Adipocyte (in vitro differentiated cells): ENCODE measurements at places on chromosomes 2 and 18.
A peak's percentile ranks its signal among the peaks of the same experiment; 100 is the strongest.

GRCh38 chr2:37870829-37871228 is 54.3 kb upstream of the RMDN2 start:
- peak; percentile 49 for DNase-seq

GRCh38 chr2:180728928-180729559 is 251.4 kb upstream of the UBE2E3 start:
- DNase-seq: peak; percentile 85

- DNase-seq: no peak
Measured at GRCh38 chr2:157107877-157108276, 149.6 kb upstream of the GALNT5 start.

DNA sequence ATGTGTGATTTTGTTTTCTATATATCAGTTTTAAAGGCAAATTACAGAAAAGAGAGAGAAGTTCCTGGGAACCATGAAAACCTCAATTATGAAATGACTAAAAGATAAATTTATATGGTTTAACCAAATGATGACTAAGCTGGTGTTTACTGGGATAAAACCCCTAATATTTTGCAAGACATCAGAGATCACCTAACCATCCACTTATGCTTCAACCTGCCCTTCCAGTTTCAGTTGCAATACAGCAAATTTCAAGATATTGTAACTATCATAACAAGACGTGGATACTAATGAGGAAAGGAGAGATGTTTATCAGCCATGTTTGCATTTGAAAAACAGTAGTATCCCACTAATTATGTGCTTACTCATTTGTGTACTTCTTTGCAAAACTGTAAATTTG is 108.2 kb downstream of the GAREM1 start:
- DNase-seq: no peak

DNA sequence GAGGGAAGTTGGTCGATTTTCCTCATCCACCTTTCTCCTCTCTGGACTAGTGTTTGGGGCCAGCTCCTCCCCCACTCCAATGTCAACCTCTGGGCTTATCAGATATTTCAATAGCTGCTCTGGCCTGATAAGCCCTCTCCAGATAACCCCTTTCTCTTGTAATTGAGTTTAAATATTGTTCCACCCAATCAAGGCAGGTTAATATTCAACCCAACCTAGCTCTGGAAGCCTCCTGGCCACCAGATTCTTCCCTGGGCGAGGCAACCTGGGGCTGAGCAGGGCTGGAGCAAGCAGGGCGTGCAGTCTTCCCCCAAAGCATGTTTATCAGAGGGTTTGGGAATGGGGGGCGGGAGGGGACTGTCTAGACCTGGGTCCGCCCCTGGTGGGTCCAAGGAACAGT is 73.8 kb downstream of the TFCP2L1 start:
- DNase-seq: no peak

DNA sequence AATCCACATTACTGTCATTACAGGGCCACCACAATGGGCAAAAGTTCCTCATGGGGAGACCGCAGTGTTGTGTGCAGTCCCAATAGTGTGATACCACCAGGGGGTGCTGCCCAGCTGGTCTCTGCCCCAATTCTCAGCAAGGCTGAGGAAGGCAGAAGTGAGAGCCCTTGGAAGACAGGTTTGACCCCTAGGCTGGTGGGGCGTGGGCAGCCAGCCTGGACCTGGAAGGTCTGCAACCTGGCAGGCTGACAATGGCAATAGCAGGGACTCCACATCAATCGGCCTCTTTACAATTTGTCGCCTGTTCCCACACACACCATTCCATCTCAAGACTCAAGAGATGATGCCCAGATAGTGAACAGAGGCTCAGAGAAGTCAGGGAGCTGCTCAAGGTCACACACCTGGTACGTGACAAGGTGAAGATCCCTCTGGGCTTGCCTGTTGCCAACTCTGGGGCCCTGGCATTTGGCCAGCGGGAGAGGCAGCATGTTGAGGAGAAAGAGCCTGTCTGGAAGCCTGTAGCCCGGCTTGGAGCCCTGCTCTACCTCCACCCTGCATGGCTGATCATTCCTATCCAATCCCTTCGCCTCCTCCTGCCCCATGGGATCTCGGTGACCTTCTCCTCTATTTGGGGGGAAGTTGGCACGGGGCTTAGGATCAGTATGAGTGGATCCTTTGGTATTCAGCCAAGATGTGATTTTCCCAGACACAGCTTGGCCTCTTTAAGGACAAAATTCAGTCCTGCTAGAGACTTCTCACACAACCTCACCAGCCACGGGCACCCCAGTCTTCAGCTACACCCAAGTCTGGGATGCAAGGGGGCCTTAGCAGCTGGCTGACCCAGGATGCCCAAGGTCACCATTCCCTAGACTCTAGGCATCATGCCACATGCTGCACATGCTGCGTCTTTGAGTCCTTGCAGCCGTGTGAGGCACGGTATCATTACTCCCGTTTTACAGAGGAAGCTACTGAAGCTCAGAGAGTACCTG is 2.9 kb upstream of the ATOH8 start:
- peak; percentile 82 for DNase-seq

- DNase-seq: no peak
Measured at GRCh38 chr18:30499721-30500120, 542.8 kb downstream of the DSC3 start.

DNA sequence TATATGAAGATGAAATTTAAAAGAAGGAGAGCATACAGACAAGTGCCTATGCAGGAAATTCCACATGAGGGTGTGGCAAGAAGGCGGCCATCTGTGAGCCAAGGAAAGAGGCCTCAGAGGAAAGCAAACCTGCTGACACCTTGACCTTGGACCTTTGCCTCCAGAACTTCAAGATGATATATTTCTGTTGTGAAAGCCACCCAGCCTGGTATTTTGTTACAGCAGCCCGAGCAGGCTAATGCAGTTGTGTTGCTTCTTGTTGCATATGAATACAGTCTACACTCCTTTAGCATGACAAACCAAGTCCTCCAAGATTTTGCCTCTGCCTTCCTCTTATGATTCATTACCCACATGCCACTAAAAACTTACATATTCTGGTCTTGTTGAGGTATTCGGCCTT is 374.8 kb upstream of the TRIB2 start:
- DNase-seq: no peak

- no peak for DNase-seq
Measured at GRCh38 chr18:70705831-70706416, 417.1 kb downstream of the SOCS6 start.

- DNase-seq: peak; percentile 78
Measured at GRCh38 chr2:161044095-161044865, 115.9 kb upstream of the TANK start.

DNA sequence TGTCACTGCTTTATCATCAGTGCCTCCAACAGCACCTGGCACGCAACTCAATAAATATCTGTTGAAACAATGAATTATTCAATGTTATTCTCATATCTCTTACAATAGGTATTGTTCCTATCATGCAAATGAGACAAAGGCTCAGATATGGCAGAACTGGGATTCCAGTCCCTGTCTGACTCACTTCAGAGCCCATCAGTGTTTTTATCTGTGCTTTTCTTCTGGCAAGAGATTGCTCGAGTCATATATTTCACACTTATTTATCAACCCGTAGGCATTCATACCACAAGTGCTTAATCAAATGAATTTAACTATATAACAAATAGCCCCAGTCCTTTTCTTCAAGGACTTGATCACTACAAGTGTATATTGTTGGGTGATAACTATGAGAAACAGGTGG is 76.4 kb upstream of the TSPYL6 start:
- DNase-seq: no peak

- DNase-seq: no peak
Measured at GRCh38 chr2:27765621-27766286, 5.8 kb upstream of the MRPL33 start.

- peak; percentile 74 for DNase-seq
Measured at GRCh38 chr2:667332-667999, 9.7 kb downstream of the TMEM18 start.

GRCh38 chr2:109475531-109476210 is 138.1 kb downstream of the SEPTIN10 start:
- peak; percentile 58 for DNase-seq

DNA sequence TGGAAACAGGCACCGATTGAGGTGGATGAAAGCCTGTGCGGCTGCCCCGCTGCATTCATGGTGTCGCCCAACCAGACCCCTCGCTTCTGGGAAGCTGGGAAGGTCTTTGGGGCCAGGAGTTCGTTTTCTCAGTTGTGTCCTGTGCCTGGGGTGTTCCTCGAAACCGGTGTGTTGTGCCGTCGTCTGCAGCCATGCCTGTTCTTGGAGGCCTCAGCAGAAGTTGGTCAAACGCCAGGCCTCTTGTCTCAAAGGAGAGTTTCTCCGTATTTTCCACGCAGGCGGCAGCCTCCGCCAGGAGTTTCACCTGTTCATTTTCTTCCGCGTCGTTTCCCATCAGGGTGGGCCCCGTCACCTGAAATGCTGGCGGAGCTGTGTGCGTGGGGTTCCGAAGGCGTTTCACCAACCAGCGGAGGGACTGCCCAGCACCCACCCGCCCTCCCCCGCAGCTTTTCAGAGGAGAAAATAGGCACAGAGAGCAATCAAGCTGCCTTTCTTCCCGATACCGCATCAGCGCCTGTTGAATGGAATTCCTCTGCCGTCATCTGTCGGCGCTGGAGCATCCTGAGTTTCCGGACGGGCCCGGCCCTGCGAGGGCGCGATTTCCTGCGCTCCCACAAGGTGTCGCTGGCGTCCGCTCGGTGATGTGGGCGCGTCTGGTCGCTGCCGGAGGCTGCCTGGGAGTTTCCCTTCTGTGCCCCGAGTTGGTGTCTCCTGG is 17.0 kb upstream of the NFATC1 start:
- peak; percentile 81 for DNase-seq

DNA sequence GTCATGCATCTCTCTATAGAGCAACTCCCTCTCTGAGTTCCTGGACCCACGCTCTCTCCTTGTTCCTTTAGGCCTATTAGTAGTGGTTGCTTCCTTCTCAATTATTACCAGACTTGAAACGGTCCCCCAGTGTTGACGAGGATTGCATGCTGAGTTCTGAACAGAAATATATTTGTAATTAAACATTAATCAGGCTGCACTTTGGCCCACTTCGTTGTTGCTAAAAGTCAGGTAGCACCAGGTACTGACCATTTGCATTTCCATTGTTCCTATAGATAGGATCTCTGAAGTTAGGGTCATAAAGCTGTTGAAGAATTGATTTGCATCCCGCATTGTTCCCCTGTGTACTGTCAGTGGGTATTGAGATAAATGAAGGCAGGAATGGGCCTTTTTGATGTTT is 36.9 kb upstream of the TTR start:
- DNase-seq: no peak

DNA sequence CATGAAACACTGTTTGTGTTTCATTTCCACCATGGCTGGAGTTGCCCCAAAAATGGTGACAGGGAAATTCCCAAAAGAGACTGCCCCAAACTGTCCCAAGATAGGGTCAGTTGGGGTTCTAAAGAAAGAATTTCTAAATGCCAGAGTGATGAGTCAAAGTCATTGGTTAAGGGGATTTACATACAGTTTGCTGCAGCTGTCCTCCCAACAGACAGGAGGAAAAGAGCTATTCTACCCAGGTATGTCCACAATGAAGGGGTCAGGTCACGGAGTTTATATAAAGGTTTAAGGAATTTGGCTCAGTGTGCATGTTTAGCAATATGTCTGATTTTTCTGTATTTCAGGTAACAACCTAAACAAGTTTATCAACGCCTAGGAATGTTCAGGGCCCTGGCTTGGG is 344.1 kb downstream of the TDRD15 start:
- no peak for DNase-seq

DNA sequence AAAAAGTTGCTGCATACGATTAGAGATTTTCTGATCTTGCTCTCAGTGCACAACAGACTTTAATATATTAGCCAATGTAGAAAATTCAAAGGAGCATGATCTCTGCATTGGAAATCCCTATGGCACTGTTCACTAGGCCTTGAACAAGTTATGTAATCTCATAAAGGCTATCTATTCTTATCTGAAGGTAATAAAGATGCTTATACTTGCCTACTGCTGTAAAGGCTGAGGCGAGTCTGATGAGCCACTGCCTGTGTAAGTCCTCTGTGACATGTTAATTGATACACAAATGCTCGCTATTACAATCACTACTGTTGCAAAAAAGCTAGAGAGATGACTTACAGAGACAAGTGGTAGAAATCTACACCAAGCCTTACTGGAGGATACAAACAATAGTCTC is 207.4 kb downstream of the EPHA4 start:
- no peak for DNase-seq

- no peak for DNase-seq
Measured at GRCh38 chr2:62570861-62571698, 65.1 kb upstream of the TMEM17 start.

- no peak for DNase-seq
Measured at GRCh38 chr2:146604521-146604920, 1240.3 kb upstream of the ACVR2A start.

DNA sequence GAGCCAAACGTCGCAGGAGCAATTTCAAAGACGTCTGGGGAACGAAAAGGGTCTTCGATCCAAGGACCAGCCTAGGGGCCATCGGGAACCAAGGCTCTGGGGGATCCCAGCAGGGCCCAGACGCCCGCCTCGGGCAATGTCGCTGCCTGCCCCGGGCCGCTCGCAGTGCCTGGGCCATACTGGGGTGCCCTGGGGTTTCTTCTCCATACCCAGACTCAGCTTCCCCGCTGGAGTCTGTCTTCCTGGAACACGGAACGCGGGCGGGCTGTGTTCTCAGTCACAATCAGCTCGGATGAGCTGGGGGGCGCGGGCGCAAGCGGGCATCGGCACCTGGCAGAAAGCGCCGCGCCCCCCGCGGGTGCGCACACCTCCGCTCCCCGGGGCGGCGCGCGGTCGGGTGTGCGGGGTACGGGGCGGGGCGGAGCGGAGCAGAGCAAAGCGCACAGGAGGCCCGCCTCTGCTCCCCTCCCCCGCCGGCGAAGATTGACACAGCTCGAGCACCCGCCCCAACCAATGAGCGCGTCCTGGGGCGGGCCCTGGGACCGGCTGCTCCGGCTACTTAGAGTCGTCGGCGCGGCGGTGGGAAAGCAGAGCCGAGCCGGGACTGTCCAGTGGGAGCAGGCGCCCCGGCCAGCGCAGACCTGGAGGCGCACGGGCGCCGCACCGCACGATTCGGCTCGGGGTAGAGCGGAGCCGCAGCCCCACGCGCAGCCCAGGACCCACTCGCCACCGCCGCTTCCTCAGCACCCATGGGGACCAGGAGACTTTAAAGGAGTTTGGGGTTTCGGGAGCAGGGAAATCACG is at the start of gene LRATD1:
LRATD1 (plus strand) TSS at position 585 of the 804 bp plus-strand sequence. CDS start 1,263 bp downstream, outside the sequence.
- peak; percentile 81 for DNase-seq

DNA sequence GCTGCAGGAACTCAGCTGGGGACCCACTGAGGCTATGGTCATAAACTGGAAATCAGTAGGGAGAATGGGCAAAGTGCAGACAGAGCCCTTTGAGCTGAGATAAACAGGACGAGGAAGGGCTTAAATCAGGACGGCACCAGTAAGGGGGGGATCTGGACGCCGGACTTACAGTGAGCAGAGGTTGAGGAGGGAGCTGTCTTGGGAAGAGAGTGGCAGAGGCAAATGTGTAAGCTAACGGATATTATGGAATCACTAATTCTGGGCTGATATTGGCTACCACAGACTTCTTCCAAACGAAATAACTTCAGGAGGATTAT is 539 bp downstream of the CYP27A1 start:
- peak; percentile 27 for DNase-seq
